ENCODE measurements at places on chromosomes 5 and 9.

DNA sequence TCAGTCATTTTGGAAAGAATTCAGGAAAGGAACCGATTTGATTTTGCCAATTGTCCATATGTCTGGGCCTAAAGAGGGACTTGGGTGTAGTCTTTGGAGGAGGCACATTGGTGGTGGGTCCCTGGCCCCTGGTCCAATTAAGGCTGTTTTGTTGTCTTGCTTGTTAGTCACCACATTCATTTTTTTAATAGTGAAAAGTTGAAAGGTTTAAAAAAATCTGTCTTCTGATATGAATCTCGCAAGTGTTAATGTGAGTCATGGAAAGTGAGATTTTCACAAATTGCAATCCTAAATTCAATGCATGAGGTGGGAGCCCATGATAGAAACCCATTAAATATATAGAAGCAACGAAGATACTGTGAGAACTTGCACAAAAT lies 165.9 kb upstream of the OTULINL start:
- DNase-seq: no peak

DNA sequence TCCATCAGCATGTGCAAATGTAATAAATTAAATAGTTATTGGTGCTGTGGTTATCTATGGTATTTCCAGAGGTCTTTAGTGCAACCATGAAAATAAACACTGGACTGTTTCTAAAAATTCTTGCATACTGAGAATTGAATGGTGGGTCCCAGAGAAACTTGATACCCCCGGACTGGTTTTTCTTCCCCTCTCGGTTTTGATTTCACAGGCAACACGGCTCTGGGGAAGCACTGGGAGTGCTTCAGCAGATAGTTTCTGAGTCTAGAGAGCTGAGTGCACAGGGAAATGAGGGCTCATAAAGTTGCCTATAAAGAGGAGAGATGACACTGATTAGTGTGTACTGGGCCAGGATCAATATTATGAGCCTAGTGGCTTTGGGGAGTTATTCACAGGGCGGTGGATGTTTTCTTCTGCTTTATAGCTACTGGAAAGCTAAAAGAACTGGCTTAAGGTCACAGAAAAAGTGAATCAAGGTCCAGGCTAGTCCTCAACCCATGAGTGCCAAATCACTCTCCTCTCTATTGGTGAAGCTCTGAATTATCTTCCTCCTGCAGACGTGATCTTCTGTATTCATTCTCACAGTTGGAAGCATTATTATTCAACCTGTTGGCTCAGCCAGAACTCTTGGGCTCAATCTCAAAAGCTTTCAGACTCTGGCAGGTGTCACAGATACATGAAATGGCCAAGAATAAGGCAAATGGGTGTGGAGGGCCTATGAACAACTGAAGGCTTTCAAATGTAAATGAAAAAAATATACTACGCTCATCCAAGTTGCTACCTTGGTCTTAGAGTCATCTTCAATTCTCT lies 170.2 kb upstream of the HMHB1 start:
- no peak for DNase-seq

DNA sequence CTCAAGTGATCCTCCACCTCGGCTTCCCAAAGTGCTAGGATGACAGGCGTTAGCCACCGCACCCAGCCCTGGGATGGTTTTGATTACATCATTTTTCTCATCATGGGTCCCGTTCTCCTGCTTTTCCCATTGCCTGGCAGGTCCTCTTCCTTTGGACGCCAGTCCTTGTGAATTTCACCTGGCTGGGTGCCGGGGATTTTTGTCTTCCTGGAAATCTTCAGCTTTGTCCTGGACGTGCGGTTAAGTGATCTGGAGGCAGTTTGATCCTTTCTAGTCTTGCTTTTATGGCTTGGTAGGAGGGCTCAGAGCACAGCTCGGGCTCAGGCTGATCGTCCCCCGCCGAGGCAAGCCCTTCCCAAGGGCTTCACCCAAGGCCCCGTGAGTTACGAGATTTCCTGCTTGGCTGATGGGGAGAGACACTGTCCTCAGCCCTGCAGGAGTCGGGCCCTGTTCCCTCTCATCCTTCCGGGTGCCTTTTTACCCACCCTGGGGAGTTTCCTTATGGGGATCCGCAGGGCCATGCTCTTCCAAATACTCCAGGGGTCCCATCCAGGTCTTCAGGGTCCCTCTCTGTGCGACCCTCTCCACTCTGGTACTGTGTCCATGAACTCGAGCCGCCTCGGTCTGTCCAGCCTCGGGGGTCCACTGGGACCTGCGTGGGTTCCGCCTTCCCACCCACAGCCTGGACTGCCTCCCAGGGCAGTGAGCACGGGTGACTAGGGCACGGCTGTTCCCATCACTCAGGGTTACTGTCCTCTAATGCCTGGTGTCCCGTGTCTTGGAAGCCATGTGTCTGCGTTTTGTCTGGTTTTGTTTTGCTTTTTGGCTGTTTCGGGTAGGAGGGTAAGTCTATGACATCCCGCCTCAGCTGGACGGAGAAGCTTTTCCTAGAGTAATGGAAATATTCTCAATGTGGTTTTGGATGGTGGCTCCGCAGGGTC lies 22.3 kb upstream of the EGFL7 start:
- no peak for DNase-seq

DNA sequence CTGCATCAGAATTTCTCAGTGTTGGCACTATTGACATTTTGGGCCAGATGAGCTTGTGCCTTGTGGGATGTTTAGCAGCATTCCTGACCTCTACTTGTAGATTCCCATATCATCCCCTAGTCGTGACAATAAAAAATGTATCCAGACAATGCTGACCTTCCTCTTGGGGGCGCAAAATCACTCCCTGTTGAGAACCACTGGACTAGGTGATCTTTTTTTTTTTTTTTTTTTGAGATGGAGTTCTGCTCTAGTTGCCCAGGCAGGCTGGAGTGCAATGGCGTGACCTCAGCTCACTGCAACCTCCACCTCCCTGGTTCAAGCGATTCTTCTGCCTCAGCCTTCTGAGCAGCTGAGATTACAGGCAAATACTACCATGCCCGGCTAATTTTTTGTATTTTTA lies 22.6 kb downstream of the STXBP1 start:
- no peak for DNase-seq

DNA sequence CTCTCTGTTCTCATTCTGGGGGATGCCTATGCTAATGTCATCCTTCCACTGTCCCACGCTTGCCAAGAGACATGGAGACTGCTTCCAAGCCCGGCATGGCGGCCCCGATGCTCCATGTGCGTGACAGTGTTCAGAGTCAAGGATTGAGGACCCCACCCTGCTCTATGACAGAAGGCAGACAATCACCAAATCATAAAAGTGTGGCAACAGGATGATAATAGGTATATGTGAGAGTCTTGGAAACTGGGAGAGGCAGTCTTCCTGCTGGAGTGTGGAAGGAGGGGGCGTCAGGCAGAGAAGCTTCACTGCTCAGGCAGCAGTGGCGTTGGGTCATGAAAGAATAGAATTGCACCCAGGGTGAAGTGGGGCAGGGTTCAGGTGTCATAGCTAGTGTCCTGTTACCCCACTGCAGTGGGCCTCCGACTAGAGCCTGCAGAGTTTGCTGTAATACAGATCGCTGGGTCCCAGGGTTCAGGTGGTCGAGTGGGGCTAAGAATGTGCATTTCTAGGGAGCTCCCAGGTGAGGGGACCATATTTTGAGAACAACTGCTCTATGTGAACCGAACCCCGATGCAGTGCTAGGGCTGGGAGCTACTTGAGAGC lies 12.5 kb upstream of the GADD45G start:
- DNase-seq: no peak

DNA sequence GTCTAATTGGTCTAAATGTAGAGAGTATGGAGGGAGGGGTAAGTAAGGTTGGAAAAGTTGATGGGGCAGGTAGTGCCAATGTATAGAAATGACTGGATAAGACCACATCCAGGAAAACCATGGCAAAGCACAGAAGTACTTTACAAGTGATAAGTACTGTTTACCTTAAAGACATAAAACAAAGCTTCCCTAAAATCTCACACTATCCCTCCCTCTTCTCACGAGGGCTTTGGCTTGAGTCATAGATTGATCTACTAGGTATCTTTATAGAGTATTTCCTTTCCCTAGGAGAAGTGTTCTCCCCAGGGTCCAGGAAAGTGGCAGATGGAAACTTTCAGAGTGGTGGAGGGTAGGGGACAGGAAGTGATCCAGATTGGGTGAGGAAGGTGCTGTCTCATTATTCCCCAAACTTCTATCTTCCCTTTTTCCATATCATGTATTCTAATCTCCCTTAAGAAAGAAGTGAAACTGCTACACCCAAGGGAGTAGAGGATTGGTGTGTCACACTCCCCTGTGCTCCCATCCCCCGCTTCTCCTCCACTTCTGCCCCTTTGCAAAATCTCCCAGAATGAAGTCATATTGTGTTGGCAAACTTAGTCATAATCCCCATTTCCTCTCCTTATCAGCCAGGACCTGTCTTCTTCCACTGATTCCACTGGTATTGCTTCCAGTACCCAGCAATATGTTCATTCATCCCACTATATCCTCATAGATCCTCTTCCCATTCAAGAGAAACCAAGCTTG lies 14.6 kb downstream of the IL33 start:
- peak; percentile 75 for DNase-seq
